ENCODE measurements at places on chromosomes 13 and 19.
A peak's percentile ranks its signal among the peaks of the same experiment; 100 is the strongest.

DNA sequence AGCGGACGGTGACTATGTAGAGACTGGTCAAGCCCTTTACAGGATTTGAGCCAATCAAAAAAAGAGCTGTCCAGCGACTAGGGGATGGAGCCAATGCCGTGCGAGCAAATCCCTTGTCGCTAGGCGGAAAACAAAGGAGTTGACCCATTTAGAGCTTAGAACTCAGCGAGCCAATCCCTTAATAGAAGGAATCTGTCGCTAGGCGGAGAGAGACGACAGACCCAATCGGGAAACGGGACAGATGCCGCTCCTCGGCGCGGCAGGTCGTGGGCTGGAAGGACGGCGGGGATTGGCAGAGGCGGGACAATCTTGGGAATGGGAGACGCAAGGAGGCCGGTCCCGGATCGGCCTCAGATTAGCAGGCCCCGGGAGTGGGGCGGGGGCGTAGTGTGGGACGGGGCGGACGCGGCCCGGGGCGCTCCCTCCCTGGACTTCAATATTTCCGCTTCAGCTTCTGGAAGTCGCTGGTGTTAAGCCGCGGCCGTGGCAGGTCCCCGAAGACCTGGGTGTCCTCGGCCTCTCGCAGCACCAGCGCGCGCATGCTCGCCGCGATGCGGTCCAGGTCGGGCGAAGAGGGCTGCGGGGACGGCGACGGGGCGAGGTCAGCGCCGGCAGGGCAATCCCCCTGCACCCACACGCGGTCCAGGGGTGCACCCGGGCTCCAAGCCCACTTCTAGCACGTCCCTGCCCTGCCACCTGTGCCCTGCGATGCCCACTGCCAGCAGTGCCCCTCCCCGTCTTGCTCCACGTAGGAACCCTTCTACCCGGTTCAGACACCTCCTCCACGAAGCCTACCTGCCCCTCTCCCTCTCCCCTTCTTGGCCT, 2.3 kb upstream of the PNKP start:
- DNase-seq = peak; percentile 100

GRCh38 chr13:75473468-75473867, 8.5 kb downstream of the TBC1D4 start:
- DNase-seq = no peak

GRCh38 chr19:47020992-47021496, 1.4 kb downstream of the NPAS1 start:
- no peak for DNase-seq

GRCh38 chr19:52993342-52994178, 20.2 kb upstream of the ERVV-1 start:
- DNase-seq = peak; percentile 81
